ENCODE measurements at places on chromosomes 3 and 15.

DNA sequence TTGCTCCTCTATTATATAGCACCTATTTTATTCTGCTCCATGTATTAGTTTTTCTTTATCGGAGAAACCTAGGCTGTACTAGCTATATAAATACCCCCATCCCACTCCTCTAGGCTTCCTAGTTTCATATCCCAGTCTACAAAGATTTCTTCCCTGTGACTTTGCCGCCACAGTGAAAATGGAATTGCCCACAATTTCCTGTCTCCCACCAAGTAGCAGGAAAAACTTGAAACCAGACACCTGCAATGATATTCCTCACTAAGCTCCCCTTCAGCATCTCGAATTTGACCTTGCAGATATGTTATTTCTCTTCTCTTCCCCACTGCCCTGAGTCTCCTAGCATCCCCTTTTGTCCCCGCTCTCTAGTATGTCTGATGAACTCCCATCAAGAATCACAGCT lies 685.8 kb upstream of the CCDC54 start:
- no peak for DNase-seq

- DNase-seq = no peak
These were observed 69.2 kb upstream of the CSTA start for GRCh38 chr3:122255757-122256439.

DNA sequence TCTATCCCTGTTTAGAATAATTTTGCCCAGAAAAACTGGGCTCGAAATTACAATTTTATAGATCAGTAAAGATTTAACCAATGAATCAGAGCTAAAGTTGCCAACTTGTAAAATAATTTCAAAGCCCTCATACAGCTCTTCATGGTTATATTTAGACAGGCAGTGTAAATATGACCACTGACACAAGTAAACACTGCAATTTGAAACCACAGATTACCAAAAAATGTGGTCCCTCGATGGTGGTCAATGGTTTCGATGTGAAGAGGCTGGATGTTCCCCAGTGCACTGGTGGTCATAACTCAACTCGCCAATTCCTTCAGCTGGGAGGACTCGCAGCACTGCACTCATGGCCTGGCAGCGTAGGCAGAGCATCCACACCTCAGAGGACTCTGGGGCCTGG lies 28.6 kb downstream of the LRTM1 start:
- DNase-seq = no peak

- no peak for DNase-seq
These were observed 66.8 kb downstream of the FLNB start for GRCh38 chr3:58074997-58075396.

- no peak for DNase-seq
These were observed 9.5 kb upstream of the PAK6 start for GRCh38 chr15:40229316-40229715.

DNA sequence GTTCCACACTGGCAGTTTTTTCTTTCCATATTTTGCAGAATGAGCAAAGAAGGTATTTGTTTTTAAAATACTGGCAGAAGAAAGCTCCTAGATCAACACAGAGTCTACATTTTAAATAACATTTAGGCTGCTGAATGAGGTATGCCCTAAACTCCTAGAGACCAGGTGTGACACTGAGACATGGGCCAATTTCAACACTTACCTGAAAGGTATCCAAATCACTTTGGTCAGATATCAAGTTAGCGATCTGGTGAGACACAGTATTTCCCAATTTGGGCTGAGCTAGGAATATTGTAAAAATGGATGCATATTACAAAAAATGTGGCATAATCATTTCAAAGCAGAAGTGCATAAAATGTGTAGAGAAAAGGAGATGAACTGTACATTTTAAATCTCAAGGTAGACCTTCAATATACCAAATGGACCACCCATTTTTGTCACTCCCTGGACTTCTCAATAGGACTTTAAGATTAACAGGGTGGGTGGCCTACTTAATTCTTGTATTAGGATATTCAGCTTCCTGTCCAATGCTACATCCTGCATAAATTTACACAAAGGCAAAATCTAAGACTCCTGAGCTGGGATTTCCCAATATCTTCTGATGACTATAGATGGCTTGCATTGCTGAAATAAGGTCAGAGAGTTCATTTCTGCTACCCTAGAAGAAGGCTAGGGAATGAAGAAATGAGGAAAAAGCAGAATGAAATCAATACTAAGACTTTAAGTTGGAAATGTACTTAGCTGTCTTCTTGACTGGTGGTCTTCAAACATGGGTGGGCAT lies 487.8 kb downstream of the FOXP1 start:
- DNase-seq = no peak

DNA sequence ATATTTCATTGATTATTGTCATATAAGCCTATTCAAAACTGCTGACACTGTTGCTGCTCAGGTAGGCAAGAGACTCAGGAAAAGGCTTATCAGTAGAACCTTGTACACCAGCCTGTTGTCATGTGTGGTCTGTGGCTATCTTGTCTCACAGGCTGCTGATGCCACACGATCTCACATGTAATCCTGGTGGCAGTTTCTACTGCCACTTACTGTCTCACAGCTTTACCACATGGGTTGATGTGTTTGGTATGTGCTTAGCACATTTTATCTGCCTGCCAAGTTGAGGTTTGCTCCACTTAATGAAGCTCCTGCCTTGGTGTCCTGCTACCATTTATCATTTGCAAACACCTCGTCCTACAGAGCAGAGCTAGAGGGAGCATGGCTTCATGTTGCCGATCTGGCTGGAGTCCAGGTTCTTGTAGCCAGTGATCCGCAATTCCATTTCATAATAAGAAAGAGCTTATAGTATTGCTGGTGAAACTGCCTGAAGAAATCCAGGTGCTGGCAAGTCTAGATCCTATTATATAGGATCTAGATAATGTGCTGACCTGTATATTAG lies 637.9 kb downstream of the NLGN1 start:
- no peak for DNase-seq

DNA sequence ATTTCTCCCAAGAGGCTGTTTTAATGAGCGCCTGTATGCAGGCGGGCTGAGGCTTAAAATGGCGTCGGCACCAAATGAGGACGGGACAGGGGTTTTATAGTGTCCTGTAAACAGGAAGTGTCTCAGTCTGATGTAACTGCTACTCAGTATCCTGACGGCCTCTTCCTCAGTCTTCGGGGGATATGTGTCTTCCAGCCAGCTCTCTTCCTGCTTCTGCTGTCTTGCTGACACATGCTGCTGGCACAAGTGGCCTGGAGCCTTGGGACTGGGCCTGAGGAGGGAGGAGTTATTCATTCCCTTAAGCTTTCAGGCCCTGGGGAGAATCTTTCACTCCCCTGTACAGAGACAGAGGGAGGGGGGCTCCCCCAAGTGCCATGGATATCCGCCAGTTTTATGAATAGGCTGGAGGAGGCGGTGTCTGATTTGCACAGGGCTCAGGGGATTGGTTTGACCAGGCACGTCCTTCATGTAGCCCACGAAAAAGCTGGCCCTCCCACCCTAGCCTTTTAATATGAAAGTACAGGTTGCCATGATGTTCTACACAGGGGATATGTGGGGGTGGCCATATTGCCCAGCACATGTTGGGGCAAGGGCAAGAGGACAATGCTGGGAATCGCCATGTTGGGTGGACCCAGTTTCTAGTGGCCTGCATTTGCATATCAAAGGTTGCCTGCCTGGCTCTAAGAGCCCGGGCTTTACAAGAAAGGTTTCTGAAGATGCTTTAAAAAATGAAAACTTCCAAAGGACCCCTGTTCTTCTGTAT lies 19.9 kb downstream of the NDUFB4 start:
- DNase-seq = no peak

DNA sequence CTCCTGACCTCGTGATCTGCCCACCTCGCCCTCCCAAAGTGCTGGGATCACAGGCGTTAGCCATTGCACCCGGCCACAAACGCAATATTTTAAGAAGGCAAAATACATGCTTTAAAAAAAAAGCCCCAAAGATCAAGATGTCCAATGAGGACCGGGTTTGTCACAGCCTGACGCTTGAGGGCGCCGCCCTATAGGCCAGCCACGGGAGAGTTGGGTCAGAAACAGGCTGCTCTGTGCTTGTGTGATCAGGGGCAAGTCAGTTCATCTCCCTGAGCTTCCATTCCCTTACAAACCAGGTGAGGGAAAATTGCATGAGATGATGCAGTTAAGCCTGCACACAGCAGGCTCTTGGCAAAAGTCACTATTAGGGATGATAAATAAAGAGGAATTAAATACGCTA lies 23.9 kb downstream of the FAM174B start:
- DNase-seq = peak; percentile 31

- no peak for DNase-seq
These were observed 36.7 kb downstream of the VGLL3 start for GRCh38 chr3:86954226-86954625.

Measured in left forelimb (tissue), 1 donor.